ENCODE measurements at places on chromosomes 5 and 9.
A peak's percentile ranks its signal among the peaks of the same experiment; 100 is the strongest.

DNA sequence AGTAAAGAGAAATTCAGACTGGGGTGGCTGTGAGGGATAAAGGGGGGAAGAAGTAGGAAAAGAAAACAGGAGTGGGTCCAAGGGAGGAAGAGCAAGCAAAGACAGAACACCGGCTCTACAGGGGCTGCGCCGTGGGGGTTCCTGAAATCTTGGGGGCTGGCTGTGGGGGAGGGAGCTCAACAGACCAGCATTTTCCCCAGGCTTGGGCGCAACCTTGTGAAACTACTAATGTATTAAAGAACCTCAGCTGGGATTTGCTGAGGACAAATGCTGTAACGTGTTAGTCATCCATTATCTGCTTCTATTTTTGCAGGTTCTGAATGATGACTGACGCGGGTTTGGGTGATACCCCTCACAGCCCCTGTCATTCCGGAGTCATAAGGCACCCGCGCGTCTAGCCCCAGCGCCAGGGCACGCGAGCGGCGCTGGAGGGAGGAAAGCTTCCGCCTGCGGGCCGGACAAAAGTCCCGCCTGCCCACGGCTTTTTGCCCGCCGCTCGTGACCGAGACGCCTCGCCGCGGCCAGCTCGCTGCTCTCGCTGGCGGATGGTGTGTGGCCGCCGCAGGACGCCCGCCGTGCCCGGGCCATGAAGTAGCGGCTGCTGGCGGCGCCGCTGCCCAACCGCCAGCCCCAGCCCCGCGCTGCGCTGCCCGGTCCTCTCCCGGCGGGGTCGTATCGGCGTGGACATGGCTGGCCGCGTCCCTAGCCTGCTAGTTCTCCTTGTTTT is 110.6 kb downstream of the PAM start:
- peak; percentile 80 for DNase-seq

DNA sequence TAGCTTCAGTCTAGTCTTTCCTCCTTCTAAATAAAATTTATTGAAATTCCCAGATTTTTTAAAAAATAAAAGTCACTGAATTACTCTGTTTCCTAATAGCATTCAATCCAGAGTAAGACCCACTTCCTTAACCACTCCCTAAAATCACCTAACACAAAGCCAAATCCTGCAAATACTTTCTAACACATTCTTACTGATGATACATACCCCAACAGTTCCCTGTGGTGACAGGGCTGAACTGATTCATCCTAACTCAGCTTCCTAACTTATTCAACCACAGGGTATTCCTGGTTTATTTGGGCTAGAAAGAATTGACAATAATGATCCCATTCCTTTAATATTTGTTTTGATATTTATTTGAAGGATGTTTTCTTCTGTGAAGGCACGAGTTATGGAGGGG is 40.7 kb upstream of the ZNF300 start:
- DNase-seq: no peak

GRCh38 chr5:41831155-41831554 is 39.1 kb downstream of the OXCT1 start:
- DNase-seq: no peak

DNA sequence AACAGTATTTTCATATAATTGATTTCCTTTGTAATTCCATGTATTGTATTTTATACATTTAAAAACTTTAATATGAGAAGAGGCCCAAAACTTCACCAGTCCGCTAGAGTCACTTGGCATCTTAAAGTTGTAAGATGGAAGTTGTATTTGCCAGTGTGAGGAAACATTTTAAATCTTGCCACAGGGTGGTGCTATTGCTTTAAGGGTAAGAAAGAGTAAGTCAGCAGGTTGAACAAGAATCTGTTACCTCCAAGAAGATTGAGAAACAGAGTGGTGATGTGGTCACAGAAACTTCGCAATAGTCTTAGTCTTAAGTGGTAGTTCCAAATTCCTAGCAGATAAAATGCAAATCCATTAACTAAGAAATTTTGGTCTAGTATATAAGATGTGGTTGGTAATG is 39.8 kb upstream of the RANBP6 start:
- no peak for DNase-seq

- peak; percentile 39 for DNase-seq
Observed at GRCh38 chr5:136043551-136043950, 14.8 kb downstream of the TGFBI start.

Measured in tibial artery (tissue), 4 donors.